ENCODE measurements at places on chromosomes 4 and X.
A peak's percentile ranks its signal among the peaks of the same experiment; 100 is the strongest.

DNA sequence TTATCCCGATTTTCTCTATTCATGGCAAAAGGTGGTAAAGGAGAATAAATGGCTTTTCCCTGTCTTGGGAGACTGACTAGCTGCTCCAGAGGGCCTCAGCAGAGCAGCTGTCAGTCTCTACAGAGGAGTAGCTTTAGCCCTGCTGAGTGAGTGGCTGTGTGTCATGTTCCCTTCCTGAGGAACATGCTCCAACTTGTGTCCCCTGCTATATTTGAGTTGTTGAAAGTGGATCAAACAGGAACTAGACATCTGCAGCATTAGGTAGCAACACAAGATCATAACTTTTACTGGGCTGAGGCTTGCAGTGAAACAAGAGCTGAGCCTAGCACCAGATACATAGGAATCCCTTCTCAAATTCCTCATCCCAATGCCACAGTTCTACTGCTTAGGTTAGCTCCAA lies 26.7 kb upstream of the PLAC1 start:
- DNase-seq, result no peak

- no peak for DNase-seq
These were observed 11.4 kb downstream of the MAOB start for GRCh38 chrX:43870758-43871419.

- DNase-seq, result no peak
These were observed 40.2 kb downstream of the HMX1 start for GRCh38 chr4:8831221-8832112.

- DNase-seq, result no peak
These were observed 295.6 kb downstream of the EVC2 start for GRCh38 chr4:5412751-5413150.

- no peak for DNase-seq
These were observed 480.9 kb upstream of the IGFBP7 start for GRCh38 chr4:57591073-57591472.

DNA sequence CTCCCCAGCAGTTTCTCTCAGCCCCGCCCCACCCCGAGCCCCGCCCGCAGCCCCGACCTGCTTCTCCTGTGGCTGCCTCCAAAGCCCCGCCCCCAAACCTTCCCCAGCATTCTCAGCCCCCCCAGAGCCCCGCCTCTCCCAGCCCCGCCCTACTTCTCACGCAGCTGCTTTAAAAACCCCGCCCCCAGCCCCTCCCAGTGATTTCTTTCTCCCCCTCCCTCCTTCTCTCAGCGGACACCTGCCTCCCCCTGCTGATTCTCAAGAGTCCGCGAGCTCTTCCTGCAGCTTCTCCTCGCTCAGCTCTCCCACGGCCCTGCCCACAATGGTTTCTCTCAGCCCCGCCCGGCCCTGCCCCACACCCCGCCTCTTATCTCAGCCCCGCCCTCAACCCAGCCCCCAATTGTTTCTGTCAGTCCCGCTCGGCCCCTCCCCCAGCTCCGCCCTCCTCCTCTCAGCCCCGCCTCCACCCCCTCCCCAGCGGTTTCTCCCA lies 636 bp upstream of the EOLA1 start:
- no peak for DNase-seq

DNA sequence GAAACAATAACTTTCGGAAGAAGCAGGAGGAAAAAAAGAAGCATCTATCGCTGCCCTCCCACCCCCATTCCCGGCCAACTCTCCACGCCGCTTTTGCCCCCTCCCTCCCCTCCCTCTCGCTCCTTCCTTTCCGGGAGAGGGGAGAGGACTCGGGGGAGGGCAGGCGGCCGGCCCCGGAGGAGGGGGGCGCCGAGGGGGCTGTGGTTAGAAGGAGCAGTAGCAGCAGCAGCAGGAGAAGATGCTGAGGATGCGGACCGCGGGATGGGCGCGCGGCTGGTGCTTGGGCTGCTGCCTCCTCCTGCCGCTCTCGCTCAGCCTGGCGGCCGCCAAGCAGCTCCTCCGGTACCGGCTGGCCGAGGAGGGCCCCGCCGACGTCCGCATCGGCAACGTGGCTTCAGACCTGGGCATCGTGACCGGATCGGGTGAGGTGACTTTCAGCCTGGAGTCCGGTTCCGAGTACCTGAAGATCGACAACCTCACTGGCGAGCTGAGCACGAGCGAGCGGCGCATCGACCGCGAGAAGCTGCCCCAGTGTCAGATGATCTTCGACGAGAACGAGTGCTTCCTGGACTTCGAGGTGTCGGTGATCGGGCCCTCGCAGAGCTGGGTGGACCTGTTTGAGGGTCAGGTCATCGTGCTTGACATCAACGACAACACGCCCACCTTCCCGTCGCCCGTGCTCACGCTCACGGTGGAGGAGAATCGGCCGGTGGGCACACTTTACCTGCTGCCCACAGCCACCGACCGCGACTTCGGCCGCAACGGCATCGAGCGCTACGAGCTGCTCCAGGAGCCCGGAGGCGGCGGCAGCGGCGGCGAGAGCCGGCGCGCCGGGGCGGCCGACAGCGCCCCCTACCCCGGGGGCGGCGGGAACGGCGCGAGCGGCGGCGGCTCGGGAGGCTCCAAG lies 1.3 kb downstream of the PCDH7 start:
- peak; percentile 79 for DNase-seq

GRCh38 chr4:10022346-10023049 lies 1.2 kb upstream of the SLC2A9 start:
- DNase-seq, result no peak

DNA sequence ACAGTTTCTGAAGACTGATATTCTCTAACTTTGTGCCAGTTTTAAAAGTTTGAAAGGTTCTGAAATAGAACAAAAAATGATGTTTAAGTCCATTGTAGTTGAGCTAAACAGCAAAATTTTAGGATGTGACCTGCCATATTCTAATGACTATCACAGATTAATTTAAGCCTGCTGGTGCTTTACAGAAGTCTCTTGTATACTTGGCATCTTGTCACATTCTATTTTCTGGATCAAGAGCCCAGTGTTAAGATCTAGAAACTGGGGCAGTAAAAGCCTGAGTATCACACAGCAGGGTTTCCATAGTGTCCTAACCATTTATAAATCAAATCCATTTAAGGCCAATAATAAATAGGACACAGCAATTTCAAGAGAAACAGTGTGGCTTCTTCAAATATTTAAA lies 12.4 kb downstream of the FSTL5 start:
- DNase-seq, result no peak

GRCh38 chr4:182018691-182019090 lies 224.5 kb upstream of the TENM3 start:
- no peak for DNase-seq

GRCh38 chr4:38190717-38191178 lies 230.6 kb downstream of the PTTG2 start:
- no peak for DNase-seq

GRCh38 chrX:68079961-68080360 lies 353.3 kb downstream of the OPHN1 start:
- DNase-seq, result no peak

DNA sequence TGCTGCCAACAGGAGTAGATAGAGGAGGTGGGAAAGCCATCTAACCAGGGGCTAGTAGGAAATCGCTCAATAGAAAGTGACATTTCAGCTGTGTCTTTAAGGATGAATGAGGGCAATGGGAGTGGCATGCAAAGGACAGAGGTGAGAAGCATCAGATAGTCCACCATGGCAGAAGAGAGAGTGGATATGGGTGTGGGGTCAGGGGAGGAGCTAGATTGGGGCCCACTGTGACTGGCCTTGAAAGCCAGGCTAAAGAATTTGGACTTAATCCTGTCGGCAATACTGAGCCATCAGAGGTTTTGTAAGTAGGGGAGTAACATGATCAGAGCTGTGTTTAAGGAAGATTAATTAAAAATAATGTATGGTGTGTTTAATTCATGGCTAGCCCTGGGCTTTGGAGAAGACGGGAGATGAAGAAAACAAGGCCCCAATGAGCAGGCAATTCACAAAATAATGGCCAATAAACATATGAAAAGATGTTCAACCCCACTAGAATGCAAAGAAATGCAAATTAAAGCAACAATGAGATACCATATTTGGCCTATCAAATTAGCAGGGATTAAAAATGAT lies 98.1 kb upstream of the PJA1 start:
- no peak for DNase-seq

GRCh38 chrX:151176231-151176750 lies at the start of gene GPR50:
GPR50 (plus strand) TSS chrX:151176584; CDS start chrX:151176722, 138 bp downstream.
- no peak for DNase-seq

DNA sequence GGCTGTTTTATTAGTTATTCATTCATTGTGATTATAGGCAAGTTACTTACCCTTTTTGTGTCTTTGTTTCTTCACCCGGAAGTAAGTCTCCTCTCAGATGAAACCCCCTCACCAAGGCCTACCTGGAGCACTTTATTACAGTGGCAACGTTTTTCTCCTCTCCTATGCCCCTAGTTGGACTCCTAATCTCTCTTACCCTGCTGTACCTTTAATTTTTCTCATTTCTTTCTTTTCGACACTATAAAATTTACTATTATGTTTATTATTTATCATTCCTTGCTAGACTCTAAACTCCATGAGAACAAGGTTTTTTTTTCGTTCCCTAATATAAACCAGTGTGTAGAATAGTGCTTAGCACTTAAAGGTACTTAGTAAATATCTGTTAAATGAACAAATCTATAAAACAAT lies 17.5 kb downstream of the STAP1 start:
- DNase-seq, result no peak

- DNase-seq, result no peak
These were observed 33.5 kb downstream of the PTPN13 start for GRCh38 chr4:86627462-86628135.

DNA sequence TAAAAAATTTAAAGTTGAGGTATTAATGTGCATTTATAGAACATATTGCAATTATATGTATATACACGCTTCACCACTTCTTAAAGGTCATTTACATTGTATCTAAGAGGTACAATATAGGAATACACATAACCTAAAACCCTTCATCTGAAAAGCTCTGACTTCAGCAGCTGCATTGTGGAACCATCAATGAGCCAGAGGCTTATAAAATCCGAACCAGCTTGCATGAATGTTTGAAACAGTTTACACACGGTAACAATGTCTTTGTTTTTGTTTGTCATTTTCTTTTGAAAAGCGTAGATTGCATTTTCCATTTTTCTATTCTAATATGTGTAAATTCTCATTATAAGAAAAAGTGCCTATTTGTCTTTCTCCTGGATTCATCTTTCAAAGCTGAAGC lies 221.6 kb downstream of the DCLK2 start:
- DNase-seq, result no peak

GRCh38 chr4:30753316-30753715 lies 33.1 kb downstream of the PCDH7 start:
- DNase-seq, result no peak

DNA sequence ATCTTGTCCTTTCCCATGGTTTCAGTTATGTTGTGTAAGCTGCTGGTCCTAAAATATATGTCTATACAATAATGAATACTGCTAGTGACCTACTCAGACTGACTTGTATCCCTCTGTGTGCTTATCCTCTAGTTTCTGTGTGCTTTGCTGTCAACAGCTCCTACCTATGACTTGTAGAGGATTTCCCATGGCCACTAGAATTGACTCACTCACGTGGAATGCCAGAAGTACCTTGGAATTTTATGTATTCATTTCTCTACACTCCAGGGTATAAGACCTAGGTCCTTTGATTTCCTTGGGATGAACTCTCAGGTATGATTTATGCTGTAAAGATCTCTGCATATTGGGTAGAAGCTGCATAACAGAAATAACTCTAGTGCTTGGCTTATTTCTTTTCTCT lies 279.9 kb upstream of the SLIT2 start:
- no peak for DNase-seq

- DNase-seq, result no peak
These were observed 10.5 kb upstream of the TIGD2 start for GRCh38 chr4:89100853-89101252.

GRCh38 chr4:17475481-17475880 lies 36.4 kb downstream of the QDPR start:
- DNase-seq, result no peak

DNA sequence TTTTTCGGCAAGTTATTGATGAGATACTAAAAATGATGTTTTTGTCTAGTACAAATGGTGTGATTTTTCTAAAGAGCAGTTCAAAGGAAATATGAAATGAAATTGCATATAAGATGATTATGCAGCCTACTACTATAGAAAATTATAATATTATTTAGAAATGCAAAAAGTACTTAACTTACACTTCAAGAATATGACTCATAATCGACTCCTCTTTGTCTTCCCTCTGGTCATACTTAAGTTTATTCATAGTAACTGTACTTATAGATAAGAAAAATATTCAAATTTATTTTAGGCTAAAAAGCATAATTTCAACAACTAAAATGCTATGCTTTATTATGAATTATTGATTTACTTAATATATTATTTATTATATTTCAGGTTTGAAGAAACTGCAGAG lies 33.2 kb downstream of the CEP44 start:
- DNase-seq, result no peak

- no peak for DNase-seq
These were observed 238.1 kb upstream of the DIAPH2 start for GRCh38 chrX:96446524-96446923.

- peak; percentile 42 for DNase-seq
These were observed 837.4 kb downstream of the TRIML1 start for GRCh38 chr4:188976644-188977115.

- no peak for DNase-seq
These were observed 58.4 kb downstream of the RXFP1 start for GRCh38 chr4:158580064-158580463.

GRCh38 chr4:179755322-179755721 lies 2313.1 kb upstream of the AGA start:
- no peak for DNase-seq

GRCh38 chr4:138398322-138398721 lies 156.2 kb upstream of the SLC7A11 start:
- DNase-seq, result no peak

DNA sequence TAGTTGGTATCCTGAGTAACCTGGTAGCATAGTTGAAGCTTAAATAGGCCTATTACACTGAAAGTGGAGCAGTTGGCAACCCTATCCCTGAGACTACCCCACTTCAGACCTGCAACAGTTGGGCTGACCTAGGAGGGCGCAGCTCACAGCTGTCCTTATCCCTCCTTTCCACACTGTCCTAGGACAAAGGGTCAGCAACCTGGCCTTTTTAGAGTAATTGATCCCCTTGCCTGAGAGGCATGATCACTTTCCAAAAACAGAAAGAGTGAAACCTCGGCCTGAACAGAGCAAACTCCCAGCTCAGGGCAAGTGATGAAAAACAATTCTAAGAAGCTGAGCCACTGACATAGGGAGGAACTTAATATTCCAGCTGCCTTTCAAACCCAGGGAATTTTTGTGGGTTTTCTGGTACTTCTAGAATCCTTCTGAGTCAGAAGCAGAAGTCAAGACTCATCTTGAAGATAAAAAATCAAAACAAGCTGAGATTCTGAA lies 94.9 kb upstream of the MYOZ2 start:
- no peak for DNase-seq
